ENCODE measurements at places on chromosomes 16 and 17. TPM values are rescaled to one million over a fixed set of nuclear protein-coding genes. Genes with fewer than 3 reads are reported as not detected.

The KRT33A gene
- total RNA-seq: not detected

The NTN1 gene
- total RNA-seq: 0.06 TPM

The ZDHHC1 gene
- 8.8 TPM for total RNA-seq

The C1QL1 gene
- 0.31 TPM for total RNA-seq

The CARD14 gene
- 0.15 TPM for total RNA-seq

The MEIOB gene
- not detected for total RNA-seq

The ZG16 gene
- not detected for total RNA-seq

The CCDC40 gene
- total RNA-seq: 5.7 TPM

The NCOR1 gene
- 53.4 TPM for total RNA-seq

The HIGD1B gene
- not detected for total RNA-seq

The KRTAP17-1 gene
- total RNA-seq: not detected

The RAP1GAP2 gene
- 0.31 TPM for total RNA-seq

The MYADML2 gene
- total RNA-seq: not detected

The ZKSCAN2 gene
- total RNA-seq: 3.1 TPM

The KCNJ16 gene
- not detected for total RNA-seq

The WFDC1 gene
- 0.10 TPM for total RNA-seq

The P2RX5 gene
- total RNA-seq: 1.2 TPM

The TOX3 gene
- not detected for total RNA-seq

The LPO gene
- not detected for total RNA-seq

The HSBP1 gene
- total RNA-seq: 15.2 TPM

The CAPNS2 gene
- 0.56 TPM for total RNA-seq

The TBC1D3 gene
- total RNA-seq: not detected

The ARL17B gene
- total RNA-seq: 8.8 TPM

The EPN3 gene
- not detected for total RNA-seq

The RSKR gene
- total RNA-seq: 0.68 TPM
